IPS-NIHi11 (cell line): ENCODE measurements at places on chromosomes 6 and 20.

DNA sequence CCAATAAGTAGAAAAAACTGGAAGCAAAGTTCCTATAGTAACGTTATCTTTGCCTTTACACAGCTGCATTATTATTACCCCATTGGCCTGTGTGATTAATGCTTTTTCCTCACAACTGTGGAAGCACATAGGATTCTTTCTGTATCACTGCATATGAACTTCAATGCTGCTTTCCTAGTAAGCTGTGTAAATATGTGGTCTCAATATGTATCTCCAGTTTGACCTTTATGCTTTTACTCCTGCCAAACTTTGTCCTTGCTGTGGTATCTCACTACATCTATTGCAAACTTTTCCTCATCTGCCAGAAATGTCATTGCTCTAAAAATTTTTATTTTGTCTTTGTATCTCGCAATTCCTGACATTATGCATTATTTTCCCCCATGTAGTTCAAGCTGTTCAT is 168.6 kb downstream of the ZFAND3 start:
- DNase-seq, result no peak

DNA sequence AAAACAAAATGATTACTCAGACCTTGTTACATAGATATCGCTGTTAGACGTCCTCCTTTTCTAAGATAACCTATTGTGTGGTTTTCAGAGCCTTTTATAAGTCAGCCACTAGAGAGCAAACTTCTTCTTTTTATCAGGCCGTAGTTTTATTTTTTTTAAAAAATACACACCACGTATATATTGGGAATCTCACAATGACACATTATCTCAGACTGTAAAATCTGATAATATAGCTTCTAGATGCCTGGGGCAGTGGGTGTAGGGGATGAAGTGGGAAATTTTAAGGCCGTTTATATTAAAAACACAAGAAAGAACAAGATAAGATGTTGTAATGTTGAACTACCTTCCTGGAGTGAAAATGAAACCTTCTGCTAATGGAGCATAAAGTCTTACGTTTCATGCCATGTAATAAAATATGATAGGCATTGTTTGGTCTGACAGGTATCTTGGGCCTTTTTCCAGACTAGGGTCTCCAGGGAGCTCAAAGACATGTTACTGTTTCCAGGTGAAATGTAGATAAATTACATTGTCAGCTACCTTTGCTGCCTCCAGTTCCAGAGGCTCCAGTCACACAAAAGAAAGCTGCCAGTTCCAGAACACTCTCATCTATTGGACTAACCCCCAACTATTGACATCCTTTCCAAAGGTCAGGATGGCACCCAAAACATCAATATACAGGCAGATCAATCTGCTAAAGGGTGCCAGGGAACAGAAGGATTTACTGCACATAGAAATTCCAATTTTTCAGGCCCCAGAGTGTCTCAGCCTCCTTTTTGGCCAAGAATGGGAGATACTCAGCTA is 130.2 kb upstream of the AKIRIN2 start:
- no peak for DNase-seq

- no peak for DNase-seq
Observed at GRCh38 chr6:26234421-26235301, 130.3 kb upstream of the BTN3A2 start.

GRCh38 chr6:117072134-117072533 is 193.2 kb upstream of the VGLL2 start:
- DNase-seq, result no peak

DNA sequence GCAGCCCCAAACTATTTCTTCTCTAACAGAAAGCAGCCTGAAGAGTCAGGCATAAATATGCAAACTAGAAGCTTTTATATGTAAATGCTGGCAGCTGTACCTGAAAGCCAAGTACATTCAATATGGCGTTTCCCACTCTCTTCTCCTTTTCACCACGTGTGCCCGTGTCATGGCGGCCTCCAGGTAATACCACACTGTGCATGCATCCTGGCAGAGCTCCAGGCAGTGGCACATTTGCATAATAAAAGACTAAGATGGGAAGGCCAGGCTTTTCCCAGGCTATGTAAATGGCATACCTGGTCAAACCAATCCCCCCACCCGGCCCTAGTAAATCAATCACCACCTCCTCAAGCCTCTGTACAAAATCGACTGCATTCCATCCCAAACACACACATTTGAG is 120.6 kb downstream of the MMUT start:
- peak; percentile 46 for DNase-seq

GRCh38 chr6:154950979-154951344 is 44.2 kb upstream of the TIAM2 start:
- no peak for DNase-seq

- DNase-seq, result no peak
Observed at GRCh38 chr6:41475737-41476357, 70.3 kb upstream of the FOXP4 start.

GRCh38 chr6:150142670-150143515 is at the start of gene PPP1R14C:
Gene PPP1R14C (plus strand): TSS chr6:150143044. CDS start chr6:150143193, 149 bp downstream.
- peak; percentile 87 for DNase-seq

DNA sequence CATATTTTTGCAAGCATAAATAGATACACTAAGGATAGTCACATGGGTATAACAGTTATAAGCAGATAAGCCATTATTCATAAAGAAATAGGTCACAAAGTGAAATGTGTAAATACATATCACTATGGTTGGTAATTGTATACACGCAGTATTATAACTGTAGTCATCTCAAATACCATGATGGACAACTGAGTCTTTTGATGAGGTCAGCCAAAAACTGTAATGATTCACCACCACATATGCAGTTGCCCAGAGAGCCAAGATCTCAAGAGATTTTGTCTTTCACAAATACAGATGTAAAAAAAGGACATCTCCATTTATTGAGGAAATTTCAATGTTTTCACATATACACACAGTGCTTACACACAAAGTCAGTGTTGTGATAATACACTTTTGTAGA is 28.3 kb downstream of the ZNF292 start:
- no peak for DNase-seq

- DNase-seq, result no peak
Observed at GRCh38 chr6:136614994-136615393, 64.8 kb upstream of the MAP7 start.

DNA sequence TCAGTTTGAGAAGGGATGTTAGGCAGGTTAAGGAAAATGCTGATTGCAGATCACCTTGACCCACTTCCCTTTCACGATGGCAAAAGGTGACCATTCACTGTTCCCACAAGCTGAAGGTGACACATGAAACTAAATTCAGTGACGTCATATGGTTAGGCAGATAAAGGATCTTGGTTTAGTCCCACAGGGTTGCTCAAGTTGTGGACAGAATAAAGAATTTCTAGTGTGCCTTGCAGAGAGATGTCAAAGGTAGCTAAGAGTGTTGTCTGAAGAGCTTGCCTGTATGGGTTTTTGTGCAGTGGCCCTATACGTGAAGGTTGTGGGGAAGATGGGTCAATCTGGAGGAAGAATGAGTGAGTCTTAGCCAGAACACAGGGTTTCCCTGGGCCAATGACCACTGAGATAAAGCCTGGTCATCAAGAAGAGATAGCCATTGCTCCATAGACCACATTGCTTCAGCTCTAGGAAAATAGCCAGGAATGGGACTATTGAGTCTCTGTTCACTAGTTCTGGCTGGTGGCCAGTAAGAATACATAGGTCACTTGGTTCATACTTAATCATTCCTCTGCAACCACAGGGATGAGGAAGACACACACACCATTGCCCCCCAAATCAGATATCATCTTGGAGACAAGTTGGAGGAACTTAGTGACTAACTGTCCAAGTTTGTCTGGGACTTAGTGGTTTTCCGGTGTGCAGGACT is 148.5 kb upstream of the ATXN1 start:
- no peak for DNase-seq

DNA sequence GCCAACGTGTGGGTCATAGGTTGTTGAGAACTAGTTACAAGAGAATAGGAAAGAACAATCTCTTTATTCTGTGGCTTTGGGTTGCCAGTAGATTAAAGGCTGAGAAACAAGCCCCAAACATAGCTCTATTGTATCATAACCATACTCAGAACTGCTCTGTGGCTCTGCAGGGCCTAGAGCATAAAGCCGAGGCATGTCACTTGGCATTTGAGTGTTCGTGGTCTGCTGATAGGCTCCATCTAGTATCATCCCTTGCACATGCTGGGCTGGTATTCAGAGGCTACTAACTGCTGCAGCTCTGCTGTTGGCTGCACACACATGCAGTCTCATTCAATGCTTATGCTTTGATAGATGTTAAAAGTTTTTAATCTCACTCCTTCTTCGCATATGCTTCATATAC is 157.9 kb downstream of the OGFRL1 start:
- DNase-seq, result no peak

DNA sequence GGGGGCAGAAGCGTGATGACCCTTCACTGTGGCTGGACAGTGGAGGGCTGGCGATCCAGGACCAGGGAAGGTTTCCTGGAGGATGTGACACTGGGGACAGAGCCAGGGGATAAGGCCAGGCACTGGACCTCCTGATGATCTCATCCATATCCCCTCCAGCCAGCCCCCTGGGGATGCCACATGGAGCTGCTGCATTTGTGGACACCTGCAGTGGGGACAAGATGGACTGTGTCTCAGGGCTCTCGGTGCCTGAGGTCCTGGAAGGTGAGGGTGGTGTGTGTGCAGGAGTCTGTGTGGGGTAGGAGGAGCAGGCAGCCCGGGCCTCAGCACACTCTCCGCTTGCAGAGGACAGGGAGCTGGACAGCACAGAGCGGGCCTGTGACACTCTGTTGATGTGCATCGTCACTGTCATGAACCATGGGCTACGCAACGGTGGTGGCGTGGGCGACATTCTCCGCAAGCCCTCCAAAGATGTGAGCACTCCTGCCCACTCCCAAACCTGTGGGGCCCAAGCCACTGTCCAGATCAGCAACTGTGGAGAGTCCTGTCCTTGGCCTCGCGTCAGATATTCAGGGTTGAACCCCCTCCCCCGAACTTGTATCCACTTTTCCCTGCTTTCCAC is 19.9 kb downstream of the UQCC2 start:
- DNase-seq, result peak; percentile 8

DNA sequence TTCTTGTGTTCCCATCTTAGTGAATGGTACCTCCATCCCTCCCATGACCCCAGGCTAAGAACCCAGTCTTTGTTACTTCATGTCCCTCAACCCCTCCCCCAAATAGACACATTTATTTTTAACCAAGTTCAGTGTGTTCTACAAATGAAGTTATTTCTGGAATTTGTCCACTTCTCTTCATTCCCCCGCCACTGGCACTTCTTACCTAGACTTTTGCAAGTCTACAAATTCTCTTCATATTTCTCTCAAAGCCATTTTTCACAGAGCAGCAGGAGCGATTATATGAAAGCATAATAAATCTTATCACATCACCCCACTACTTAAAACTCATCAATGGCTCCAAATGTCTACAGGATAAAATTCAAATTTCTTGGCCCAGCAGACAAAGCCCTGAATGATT is 131.4 kb downstream of the BTBD9 start:
- no peak for DNase-seq

DNA sequence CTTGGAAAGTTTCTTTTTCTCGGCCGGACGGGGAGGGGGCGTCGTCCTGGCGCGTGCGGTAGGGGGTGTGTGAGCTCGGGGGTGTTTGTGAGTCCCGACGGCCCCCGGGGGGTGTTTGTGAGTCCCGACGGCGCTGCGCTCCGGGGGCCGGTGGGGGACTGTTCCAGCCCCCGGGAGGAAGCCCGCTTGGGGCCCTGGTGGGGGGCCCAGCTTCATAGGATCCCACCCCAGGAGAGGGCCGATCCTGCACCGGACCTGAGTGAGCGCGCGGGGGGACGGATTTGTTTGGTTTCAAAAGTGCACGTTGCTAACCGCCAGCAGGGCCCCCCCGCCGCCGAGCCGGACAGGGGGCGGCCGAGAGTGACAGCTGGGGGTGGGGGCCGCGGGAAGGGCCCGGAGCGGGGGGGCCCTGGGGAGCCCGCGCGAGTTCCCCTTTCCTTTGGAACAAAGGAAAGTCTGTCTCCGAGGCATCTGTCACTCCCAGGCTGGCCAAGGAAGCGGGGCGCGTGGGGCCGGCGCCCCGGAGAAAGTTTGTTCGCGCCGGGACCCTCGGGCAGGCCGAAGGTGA is 485 bp downstream of the TGIF2 start:
- peak; percentile 44 for DNase-seq

DNA sequence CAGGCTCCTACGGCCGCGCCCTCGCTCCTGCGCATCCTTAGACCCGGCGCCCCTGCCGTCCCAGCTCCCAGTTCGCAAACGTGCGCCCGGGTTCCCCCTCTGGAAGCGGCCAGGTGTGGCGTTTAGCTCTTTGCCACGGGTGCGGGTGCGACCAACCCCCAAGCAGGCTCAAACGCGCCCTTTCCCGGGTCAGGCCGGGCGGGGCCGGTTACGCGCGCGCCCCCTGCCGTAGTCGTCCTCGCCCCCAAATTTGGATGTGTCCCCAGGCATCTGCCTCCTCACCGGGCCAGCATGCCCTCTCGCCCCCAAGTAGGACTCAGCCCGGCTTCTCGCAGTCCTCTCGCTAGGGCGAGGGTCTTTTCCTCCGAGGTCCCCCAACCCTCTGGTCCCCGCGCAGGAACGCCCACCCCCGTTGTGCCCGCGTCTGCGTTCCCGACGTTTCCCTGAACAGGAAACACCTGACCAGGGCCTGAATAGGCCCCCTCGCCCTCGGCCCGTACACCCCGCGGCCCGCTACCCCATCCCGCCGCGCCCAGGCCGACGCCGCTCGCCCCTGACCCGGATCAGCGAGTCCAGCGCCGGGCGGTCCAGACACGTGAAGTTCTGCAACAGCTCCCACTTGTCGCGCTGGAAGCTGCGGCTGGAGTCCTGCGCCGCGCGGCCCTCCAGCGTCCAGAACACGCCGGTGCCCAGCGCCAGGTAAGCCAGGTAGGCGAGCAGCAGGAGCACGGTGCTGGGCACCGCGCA is 520 bp downstream of the KCNK17 start:
- peak; percentile 63 for DNase-seq

DNA sequence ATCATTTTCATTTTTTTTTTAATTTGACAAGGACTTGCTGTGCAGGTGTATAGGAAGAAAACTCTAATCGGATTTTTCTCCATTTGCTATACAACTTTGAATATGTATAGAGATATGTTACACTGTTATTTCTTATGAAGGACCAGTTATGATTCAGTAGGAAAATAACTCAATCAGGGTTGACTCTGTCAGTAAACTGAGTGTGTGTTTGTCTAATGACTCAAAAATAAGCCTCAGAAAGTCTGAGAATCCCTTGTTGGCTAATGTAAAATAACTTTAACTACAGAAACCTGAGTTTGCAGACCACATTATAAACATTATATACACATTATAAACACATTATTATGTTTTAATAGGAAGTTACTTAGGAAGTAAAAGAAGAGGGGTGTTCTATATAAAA is 352.6 kb downstream of the RIMS1 start:
- no peak for DNase-seq

- DNase-seq, result no peak
Observed at GRCh38 chr6:30839671-30840070, 44.6 kb upstream of the DDR1 start.

- DNase-seq, result no peak
Observed at GRCh38 chr6:106385530-106385929, 25.0 kb downstream of the CRYBG1 start.

GRCh38 chr6:111992851-111993250 is 61.1 kb upstream of the CCN6 start:
- DNase-seq, result no peak
